ENCODE measurements at places on chromosomes 5 and 9.

DNA sequence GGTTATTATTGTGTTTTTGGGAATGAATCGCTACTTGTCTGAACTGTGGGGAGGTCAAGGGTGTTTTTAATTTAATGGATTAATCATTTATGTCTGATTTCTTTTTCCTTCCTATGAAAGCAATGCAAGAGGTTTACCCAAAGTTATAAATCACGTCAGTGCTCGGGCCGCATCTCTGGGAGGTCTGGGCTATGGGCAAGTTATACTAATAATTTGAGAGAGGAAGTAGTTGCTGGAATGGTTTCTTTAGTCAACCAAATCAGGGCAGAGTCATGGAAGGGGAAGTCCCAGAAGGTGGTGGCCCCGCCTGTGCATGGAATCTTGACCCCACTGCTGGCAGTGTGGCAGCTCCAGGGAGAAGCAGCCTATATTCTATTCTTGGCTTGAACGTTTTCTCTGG is 180.2 kb downstream of the HSPA4 start:
- DNase-seq = no peak

- DNase-seq = no peak
Measured at GRCh38 chr9:21154018-21154608, 12.3 kb downstream of the IFNA21 start.

GRCh38 chr5:2872676-2873075 is 121.2 kb upstream of the IRX2 start:
- DNase-seq = no peak

DNA sequence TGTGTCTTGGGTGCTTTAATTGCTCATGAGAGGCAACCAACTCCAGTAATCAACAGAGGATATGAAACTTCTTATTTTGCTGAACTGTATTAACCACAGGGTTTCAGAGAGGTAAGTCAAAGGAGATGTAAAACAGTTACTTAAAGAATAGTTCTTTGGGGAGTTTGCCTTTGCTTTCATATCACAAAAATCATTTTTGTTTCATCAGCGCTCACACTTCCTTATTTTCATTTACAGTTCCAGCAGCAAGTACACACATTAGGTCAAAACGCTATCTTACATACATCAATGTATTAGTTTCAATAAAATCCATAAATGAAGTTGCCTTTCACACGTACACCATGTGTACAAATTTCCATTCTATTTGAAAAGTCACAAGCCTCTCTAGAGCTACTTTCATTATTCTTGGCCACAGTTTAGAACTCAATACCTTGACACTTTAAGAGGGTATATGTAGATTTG is 50.1 kb downstream of the ST8SIA4 start:
- DNase-seq = no peak

- DNase-seq = peak; percentile 3
Measured at GRCh38 chr5:135223404-135223803, 175.6 kb downstream of the MACROH2A1 start.

- DNase-seq = no peak
Measured at GRCh38 chr5:177967221-177967887, 28.7 kb downstream of the PROP1 start.

DNA sequence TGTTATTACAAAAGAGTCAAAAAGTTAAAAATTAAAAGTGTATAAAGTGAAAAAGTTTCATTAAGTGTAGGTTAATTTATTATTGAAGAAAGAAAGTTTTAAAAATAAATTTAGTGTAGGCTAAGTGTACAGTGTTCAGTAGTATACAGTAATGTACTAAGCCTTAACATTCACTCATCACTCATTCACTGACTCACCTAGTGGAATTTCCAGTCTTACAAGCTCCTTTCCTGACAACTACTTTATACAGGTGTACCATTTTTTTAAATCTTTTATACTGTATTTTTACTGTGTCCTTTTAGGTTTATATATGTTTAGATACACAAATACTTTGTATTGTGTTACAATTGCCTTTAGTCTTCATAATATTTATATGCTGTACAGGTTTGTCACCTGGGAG is 530.2 kb upstream of the FAM174A start:
- DNase-seq = no peak

GRCh38 chr5:101142102-101142501 is 239.0 kb upstream of the ST8SIA4 start:
- DNase-seq = no peak

GRCh38 chr5:18466731-18467130 is 832.5 kb downstream of the TAF11L14 start:
- no peak for DNase-seq

GRCh38 chr9:101372327-101373118 is 12.3 kb downstream of the BAAT start:
- no peak for DNase-seq

DNA sequence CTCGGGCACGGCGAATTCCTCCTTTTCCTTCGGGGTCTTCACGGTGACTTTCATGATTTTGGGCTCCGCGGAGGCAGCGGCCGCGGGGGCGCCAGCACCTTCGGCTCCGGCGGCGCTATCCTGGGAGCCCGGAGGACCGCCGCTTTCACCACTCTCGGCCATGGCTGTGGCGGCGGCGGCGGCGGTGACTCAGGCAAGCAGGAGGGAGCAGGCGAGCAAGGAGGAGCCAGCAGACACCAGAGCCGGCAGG is 315 bp downstream of the UBQLN1 start:
- DNase-seq = no peak

- no peak for DNase-seq
Measured at GRCh38 chr5:23257656-23258055, 249.8 kb upstream of the PRDM9 start.

DNA sequence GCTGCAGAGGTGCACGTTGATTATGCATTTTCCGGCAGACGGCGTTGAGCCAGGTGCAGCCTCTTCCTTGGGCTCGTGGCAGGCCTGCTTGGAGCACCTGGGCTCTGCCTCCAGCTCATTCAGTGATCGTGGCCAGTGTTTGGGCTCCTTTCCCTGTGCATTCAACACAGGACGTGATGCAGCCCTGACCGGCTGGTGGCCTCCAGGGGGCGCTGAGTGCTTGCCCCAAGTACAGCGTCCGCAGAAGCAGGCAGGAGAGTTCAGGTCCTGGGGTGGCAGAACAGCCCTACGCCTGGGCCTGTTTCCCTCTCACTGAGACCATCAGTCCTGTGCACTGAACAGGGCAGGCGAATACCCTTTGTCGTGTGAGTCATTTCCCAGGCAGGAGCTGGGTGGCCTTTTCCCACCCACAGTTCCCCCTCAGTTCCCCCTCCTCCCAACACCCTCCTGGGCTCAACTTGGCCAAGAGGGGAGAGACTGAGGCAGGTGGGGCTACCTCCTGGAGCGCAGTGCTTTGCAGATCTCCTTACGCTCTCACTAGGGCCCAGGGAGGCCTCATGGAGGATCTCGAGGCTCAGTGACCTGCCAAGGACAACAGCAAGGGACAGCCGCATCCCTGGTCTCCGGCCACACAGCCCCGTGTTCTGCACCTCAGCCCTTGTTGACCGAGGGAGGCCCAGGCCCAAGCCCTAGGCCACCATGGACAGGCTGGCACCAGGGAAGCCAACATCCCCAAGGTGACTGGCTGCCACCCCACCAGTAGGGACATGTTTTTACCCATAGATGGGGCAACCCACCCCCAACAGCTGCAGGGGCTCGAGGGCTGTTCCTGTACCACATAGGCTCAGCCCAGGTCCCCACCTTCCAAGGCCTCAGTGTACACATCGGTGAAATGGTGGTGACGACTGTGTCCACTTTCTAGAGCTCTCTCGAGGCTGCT is 52.9 kb downstream of the LRSAM1 start:
- peak; percentile 86 for DNase-seq

DNA sequence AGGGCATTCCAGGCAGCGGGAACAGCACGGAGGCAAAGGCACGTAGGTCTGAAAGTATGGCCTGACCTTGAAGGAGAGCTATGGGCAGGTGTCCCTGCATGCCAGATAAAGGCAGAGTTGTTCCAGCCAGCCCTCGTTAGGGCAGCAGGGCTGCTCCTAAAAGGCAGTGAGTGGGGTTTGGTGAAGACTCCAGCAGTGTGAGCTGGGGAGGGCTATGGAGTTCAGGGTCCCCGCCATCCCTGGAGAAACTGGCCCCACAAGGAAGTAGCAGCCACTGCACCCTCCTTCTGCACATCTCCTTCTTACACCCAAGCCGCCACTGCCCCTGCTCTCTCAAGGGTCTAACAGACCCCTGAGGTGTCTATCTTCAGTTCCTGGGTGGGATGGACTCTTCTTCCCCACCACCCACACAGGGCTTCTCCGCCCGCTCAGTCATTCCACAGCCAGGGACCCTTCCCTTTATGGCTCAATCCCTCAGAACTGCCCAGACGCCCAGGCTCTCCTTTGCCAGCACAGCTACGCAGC is 1.4 kb downstream of the AKNA start:
- no peak for DNase-seq

- DNase-seq = no peak
Measured at GRCh38 chr5:113487416-113487780, 855 bp downstream of the MCC start.

- DNase-seq = no peak
Measured at GRCh38 chr5:138874771-138875551, at the start of gene LRRTM2. Gene LRRTM2, minus strand, starts transcription at chr5:138875335. Its CDS starts 424 bp downstream, at chr5:138874911.

DNA sequence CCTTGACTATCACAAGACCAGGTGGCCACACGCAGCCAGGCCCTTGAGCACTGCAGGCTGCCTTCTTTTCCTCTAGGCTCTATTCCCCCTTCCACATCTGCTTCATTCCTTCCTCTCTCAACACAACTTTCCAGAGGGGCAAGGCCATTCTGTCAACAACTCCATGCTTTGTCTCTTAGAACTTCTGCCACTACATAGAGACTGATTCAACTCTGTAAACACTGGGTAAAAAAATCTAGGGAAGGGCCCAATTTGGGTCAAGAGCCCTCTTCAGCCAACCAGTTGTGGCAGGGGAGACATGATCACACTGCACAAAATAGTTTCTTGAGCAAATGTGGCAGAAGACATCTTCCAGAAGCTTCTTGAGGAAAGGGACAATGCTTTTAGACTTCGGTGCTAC is 55.6 kb downstream of the ATPSCKMT start:
- no peak for DNase-seq

DNA sequence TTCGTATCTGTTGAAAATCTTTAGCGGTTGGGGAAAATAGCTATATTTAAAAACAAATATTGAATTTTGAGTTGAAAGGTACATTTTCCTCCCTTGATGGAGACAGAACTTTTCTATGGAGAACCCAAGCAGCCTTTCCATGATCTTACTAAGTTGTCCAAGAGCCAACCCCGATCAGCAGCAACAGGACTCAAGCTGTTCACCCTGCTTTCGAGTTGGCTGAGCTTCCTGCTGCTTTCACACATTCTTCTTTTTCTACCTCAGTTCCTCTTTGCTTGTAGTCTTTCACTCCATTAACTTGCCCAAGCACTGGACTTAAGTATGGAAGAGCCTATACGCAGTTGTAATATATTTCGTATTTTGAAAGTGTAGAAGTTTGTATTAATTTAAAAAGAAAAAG is 59.4 kb downstream of the IL6ST start:
- no peak for DNase-seq

- DNase-seq = no peak
Measured at GRCh38 chr5:134825212-134825611, 20.6 kb upstream of the C5orf24 start.

- DNase-seq = no peak
Measured at GRCh38 chr9:87518702-87519335, 21.2 kb downstream of the DAPK1 start.

- DNase-seq = no peak
Measured at GRCh38 chr5:66744040-66744439, 147.8 kb downstream of the MAST4 start.

DNA sequence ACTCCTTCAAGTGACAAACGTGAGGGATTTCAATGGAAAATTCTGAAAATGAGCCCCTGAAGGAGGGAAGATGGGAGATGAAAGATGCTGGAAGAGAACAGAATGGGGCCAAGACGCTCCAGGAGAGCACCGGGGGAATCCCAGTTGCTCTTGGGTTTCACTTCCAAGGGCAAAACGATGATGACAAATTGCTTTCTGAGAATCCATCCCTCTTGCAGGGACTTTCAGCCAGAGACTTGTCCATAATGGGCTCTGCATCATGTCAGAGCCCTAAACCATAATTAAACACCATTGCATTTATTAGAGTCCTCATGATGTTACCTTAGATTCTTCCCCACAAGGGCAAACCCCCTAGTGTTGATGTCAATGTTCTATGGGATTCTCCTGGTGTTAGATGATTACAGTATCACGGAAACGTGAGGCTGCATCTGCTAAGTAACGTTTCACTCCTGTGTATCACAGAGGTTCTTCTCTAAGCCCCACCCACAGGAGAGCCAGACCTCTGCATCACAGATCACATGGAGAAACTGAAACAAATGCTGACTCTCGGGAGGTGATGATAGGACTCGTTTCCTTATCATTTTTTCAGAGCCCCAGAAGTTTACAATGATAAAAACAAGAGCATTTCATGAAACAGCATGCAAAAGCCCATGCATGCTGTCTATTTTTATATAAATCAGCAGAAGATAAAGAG is 114.4 kb downstream of the TENT4A start:
- DNase-seq = peak; percentile 68

DNA sequence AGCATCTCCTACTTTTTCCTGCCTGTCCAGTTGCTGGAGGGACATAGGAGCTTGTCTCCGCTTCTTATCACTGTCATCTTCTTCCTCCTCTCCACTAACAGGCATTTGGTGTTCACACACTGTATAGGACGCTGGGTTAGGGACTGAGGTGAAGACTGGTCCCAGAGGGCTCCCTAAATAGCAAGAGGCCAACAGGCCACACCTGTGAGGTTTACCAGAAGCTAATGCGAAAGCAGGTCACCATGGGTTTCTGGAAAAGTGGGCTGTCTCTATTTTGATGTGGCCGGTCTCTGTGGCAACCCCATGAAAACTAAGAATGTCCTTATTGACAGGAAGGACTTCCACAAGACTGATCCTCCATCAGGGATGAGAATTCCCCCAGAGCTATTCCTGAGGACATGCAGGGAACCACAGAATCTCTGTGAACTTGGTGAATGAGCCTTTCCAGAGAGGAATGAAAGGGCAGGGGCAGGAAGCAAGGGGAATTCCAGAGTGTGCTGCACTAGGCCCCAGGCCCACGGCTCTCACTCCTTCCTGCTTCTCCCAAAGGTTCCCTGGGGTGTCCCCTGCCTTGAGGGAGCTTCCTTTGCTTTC is 61.7 kb downstream of the DAP start:
- no peak for DNase-seq

GRCh38 chr5:151255621-151256286 is 2.8 kb downstream of the GM2A start:
- DNase-seq = peak; percentile 7

GRCh38 chr9:98173181-98173580 is 19.3 kb downstream of the CORO2A start:
- DNase-seq = no peak

DNA sequence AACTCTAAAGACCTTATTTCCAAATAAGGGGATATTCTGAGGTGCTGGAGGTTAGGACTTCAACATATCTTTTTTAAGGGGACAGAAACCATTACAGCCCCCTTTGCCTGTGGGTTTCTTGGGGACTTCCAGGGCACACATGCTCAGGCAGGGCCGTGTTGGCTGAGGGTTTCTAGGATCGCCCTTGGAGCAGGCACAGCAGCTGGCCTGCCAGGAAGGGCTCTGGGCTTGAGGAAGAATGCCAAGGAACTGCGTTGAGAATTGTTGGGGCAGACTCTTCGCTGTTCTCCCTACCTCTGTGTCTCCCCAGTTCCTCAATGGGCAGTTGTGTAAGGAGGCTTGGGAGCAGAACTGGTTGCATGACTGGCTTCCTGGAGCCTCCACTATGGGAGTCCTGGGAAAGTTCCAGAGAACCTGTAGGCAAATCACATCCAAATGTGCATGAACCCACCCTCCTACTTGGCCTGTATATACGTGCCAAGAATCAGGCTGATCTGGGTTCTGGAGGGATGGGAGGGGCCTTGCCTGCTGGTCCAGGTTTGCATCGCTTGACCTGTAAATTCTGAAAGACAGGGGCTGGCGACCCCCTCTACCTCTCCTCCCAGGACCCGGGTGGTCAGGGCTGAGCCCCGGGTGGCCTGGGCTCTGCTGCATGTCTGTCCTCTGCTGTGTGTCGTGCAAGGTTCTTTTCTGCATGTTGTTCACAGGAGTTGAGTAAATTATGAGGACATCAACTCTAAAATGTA is 65.5 kb downstream of the HSPA4 start:
- no peak for DNase-seq

Measured in activated CD4-positive, alpha-beta memory T cell treated with anti-CD3 and anti-CD28 coated beads for 36 hours (primary cell).